NCI-H1694 (cell line): ENCODE measurements at places on chromosomes 6 and 20.
A peak's percentile ranks its signal among the peaks of the same experiment; 100 is the strongest.

DNA sequence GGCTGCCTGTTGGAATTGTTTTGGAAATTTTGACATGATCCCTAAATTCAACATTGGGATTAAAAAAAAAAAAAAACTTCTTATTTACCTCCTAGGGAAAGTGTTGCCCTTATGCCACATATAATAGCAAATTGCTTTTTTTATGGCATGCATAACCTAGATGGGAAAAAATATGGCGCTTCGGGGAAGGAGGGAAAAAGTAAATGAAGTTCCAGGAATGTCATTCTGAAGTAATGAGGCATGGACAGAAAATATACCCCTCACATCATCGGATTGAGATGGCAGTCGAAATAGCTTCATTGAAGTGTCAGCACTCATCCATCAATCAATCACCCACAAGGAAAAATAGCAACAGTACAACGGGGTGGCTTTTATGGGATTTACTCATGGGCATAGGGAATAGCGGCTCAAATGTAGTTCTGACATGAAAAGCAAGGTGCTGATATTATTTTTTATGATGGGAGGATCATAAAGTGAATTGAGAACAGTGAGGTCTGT, 104.8 kb downstream of the ZNF217 start:
- DNase-seq, result no peak

GRCh38 chr20:33560026-33560425, 70.1 kb downstream of the CBFA2T2 start:
- DNase-seq, result no peak

- no peak for DNase-seq
These were observed 167.4 kb upstream of the PCSK2 start for GRCh38 chr20:17059465-17059864.

DNA sequence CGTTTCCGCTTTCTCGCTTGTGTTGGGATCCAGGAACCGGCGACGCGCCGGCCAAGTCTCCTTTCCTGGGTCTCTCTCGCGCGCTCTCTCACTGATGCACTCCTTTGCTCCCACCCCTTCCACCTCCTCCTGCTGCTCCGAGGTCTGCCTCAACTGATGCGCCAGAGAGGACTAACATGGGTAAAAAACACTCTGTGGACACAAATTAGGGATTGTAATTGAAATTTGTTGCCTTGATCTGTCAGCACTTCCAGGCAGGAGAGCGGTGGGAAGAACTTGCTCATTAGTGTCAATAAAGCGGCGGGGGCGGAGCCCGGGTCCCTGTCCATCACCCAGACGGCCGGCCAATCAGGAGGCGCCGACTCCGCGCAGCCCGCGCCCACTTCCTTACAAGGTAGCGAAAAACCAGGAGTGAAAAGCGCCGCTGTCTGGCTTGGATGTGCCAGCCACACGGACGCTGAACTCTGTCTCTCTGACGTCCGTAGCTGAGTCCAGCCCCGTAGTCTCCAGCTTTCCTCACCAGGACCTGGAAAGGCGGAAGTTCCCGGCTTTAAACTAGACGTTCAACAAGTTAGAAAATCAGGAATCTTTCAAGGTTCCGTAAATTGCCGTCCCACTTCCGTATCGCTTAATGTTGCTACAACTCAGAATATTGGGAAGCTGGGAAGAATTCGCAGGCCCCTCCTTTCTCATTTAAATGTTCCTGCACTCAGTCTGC, at the start of gene TBX18:
Gene TBX18 (minus strand): TSS at position 267 of the 718 bp plus-strand sequence. CDS start 417 bp downstream, outside the sequence.
- no peak for DNase-seq

- DNase-seq, result no peak
These were observed 166.0 kb downstream of the DLL1 start for GRCh38 chr6:170124836-170125235.

GRCh38 chr6:14478381-14479225, 361.0 kb downstream of the CD83 start:
- no peak for DNase-seq

GRCh38 chr20:46552460-46553420, 2.3 kb upstream of the OCSTAMP start:
- no peak for DNase-seq

GRCh38 chr20:50895111-50895830, 36.0 kb downstream of the ADNP start:
- no peak for DNase-seq

DNA sequence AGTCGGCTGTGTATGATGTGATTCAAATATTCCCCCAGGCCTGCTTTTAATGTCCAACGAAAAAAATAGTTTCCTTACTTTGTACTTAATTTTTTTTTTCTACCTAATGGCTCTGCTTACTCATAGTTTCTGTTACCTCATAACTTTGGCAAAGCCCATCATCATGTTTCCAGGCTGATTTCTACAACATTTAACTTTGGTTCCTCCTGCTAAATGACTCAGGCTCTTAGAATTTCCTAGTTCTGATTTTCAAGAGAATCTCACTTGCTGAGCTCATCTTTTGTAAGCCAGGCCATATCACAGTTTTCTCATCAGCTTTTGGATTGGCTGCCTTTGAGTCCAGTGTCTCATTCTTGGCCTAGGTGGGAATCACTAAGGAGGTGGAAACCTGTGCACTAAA, 323.1 kb downstream of the HDGFL1 start:
- no peak for DNase-seq

- no peak for DNase-seq
These were observed 163.6 kb downstream of the LAMA2 start for GRCh38 chr6:129046526-129046925.

GRCh38 chr6:6587696-6588063, 840 bp upstream of the LY86 start:
- no peak for DNase-seq

DNA sequence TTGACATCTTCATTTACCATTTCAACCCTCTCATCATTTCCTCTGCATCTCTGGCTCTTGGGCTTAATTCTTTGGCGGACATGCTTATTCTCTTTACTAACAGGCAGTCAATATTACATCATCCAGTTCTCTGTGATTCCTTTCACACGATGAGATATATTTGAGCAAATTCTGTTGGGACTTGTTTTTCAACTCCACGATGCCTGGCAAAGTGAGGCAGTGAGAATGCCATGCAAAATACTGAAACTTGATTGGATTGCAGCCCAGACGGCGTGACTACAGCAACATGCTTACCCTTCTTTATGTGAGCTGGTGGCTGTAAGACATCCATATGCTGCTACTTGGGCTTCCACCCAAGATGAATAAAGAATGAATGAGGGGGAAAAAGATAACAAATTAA, 101.7 kb upstream of the SPACA1 start:
- peak; percentile 66 for DNase-seq

DNA sequence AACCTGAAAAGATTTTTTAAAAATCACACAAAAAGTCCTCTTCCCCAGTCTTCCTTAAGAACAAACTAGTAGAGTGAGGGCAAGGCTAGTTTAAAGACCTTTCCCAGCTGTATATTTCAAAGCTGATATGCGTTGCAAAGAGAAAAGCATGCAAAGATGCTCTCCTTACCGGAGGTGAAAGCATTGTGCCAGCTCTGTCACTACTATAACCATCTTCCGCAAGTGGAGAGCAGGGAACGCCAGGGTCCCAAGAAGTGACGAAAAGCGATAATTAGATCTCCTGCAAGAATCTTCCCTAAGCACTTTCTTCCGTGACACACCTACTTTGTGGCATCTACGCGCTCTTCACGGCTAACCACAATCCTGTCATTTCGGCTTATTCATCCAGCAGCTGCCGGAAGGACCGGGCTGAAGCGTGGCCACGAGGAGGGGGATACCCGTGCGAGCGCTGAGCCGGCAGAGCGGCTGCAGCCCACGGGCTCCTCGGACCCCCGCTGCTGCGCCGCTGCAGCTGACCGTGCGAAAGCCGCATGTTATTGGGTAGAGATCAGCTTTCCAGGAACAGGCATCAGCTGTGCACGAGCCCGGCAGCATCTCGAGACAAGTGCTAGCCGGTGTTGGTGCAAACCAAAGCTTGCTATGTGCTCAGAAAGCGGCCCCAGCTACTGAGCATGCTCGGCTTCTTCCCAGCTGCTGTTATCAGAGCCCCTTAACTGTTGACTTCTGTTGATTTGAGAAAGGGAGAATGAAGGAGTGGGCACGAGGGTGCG, 57.2 kb upstream of the ARHGAP18 start:
- no peak for DNase-seq

DNA sequence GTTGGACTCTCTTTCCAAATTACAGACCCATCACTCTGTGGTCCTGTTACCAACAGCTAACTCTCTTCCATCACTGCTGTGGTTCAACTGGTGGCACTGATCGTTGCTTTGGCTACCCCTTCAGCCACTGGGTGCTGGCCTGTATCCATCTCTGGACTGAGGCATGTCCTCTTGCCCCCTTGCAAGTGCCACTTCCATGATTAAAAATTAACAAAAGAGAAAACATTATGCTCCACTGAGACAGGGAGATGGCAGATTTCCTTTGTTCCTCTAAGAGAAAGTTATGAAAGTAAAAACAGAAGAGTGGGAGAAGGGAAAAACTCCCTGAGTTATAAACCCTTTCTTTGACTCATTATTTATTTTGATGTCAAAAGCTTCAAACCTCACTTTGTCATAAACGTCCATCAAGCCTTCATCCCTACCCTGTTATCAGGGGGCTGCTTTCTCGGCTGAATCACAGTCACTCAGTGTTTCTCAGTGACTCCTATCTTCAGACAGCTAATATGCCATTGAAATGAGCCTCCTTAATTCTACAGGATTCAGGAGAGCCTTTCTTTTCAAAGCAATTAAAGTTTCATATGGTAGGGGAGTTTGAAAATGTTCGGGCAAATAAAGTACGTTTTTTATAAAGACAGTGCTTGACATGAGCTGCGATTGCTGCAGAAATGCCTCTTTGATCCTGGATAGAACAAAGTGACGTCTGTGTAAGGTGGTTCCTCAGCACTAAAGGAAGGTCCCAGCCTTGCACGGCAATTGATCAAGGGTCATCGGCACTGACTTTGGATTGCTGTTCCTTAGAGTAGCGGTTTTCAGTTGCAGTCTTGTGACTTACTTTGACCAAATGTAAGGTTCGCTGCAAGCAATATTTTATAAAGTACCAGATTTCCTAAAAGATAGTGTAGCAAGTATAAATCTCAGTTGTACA, 49.9 kb upstream of the PBOV1 start:
- no peak for DNase-seq

DNA sequence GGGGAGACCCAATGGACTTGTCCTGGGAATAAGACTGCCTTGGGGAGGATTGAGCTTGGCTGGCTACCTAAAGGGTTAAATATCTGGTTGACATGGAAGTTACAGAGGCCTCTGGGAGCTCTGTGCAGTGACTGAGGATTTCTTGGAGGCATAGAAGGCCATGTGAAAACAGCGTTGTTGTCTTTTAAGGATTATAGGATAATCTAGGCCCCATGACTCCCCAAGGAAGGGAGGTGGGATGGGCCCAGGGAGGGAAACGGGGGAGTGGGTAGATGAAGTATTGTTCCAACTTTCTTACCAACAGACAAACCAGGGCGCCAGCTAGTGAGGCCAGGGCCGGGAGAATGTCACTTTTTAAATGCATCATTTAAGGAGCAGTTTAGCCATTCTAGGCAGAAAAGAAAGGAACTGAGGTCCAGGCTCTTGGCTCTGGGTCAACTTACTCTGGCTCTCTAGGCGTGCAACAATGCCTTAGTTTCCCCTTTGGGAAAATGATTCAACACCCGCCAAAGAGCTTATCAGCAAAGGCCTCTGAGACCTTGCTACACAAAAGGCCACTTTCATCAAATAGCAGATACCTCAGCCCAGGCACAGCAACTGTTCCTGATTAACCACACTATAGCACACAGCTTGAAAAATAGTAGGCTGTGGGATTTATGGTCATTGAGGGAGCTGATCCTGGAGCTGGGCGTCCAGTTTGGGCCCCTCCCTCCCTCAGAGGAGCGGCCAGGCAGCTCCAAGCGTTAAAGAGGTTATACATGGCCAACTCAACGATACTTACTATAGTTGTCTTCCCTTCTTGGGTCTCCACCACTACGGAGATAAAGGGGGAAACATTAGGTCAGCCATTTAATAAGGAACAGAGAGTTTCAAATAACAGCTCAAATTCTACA, 7.0 kb downstream of the MRPS18A start:
- DNase-seq, result no peak

DNA sequence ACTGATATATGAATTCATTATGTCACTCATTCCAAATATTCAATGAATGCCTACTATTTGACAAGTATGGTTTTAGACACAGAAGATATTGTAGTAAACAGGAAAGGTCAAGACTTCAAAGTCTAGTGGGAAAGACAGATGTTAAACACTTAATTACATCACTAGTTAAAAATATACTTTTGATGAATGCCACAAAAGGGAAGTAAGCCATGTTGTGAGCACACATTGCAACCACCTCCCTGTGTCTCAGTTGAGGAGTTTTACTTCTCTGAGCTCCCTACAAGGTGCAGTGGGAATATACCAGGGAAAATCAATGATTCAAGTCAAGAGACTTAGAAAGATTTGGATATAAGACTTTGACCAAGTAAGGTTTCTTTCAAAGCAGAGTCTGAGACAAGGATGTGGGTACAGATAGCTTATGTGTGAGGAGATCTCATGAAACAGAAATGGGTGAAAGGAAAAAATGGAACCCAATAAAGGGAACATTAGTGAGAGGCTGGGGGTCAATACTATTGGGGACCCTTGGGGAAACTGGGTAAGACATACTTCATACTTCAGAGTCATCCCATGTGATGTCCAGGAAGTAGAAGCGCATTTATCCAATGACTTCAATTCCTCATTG, 503.7 kb downstream of the KIF16B start:
- DNase-seq, result no peak

GRCh38 chr6:34969662-34970265, 80.7 kb downstream of the ANKS1A start:
- DNase-seq, result no peak

DNA sequence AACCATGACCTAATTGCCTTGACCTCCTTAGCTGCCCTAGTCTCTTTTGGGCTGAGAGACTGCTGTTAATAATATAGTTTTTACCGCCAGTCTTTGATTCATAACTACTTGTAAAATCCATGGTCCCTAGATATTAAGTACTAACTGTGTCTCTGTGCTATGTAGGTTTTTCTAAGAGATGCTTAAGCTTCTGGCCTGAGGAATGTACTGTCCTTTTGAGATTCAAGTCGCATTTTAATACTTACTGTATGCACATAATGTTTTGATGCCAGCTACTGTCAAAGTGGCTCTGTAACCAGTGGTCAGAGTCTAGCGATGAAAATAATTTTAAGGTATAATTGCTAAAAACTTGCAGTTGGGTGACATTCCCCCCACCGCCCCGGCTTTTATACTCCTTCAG, 2.1 kb downstream of the AKAP12 start:
- no peak for DNase-seq
